ENCODE measurements at places on chromosomes 1 and 21.

DNA sequence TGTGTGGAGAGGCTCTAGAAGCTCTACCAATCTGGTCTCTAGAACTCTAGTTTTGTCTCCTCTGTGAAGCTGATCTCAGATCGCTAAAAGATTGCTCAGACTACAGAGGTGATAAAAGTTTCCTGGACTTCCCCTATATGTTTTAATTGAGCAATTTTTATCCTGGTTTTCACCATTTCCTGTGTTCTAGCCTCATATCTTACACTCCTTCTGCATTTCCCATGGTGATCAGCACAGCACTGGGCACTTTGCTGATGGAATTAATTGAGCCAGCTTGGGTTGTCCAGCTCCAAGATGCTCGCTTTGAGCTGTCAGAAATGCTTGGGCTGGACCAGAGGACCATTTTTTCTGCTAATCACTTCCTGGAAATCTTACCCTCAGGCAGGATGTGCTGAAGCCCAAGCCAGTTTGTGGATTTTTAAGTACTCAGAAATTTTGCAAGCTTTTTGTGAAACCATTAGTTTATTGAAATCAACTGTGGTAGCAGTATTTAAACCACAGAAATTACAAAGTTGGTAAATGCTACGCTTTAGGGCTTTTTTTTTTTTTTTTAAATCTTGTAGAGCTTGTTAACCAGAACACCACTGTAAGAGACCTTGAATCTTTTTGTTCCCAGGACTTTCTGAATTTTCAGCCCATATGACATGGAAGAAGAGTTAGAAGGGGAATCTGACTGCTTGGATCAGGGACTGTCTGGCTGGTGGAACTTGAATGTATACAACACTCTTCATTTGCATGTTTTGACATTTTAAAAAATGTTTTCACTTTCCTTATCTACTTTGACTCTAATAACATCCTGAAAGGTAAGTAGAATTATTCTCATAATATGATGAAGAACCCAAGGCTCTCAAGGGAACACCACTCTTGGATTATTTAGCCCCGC, 28.4 kb downstream of the CD48 start:
- DNase-seq = peak; percentile 41

- no peak for DNase-seq
Observed at GRCh38 chr1:90650401-90650800, 66.7 kb downstream of the BARHL2 start.

GRCh38 chr1:47180603-47181094, 9.2 kb downstream of the PDZK1IP1 start:
- no peak for DNase-seq

GRCh38 chr1:175742790-175743459, 470 bp downstream of the TNR start:
- DNase-seq = no peak

DNA sequence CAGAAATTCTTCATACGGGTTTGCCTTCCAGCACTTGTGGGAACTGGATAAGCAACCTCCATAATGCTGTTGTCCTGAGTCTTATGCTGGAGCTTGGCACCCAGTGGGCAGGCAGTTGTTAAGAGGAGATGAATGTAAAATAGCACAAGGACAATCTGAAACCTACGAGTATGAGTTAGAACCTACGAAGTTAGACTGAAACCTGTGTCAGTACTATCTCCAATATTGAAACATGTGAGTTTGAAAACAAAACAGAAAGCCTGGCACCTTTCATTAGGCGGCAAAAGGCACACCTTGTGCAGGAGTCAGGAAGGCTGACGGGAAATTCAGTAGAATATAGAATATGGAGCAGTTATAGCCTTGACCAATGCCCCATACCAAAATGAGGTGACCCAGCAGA, 489.7 kb upstream of the RGS18 start:
- no peak for DNase-seq

DNA sequence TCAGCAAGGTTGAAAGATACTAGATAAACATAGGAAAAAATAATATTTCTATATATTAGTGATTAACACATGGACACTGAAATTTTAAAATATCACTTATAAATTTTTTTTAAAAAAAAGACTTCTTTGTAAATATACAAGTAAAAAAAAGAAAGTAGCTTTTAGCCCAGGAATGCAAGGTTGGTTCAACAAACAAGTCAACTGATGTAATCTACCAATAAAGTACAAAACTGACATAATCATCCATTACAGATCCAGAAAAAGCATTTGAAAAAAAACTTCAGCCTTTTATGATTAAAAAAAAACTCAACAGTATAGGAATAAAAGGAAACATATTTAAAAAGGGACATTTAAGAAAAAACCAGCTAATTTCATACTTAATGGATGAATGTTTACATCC, 48.4 kb downstream of the TRMT1L start:
- no peak for DNase-seq

GRCh38 chr1:29767088-29767685, 530.9 kb downstream of the PTPRU start:
- DNase-seq = no peak

GRCh38 chr1:187691439-187691838, 862.7 kb downstream of the PLA2G4A start:
- DNase-seq = no peak

- DNase-seq = no peak
Observed at GRCh38 chr1:85397490-85398032, 67.4 kb downstream of the DDAH1 start.

DNA sequence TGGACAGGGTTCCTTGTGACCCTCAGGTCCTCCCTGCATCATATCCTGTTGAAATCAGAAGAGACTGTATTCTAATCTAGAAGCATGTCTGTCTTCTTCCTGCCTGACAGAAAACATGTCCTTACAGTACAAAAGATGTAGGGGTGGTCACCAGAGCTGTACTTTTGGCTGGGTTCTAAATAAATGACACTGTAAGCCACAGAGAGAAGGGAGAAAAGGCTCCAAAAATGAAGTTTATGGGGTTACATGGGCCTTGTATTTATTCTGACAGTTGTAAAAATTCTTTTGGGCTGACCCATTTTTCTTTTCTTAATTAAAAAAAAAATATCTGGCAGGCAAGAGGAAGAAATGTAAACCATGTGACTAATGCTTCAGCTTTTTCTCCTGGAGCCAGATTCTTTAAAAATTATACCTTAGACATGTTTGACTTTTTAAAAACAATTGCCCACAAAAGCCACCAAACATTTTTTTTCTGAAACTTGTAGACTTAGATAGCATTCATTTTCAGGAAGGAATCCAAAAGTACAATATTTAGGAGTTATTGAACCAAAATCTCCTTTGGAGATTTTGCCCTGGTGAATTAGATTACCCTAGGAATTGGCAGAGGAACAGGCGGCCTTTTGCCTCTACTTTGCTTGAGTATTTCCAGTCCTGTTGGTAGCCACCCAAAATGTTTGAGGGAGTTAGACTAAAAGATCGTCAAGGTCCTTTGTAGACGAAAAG, 17.1 kb downstream of the RGL1 start:
- DNase-seq = no peak

DNA sequence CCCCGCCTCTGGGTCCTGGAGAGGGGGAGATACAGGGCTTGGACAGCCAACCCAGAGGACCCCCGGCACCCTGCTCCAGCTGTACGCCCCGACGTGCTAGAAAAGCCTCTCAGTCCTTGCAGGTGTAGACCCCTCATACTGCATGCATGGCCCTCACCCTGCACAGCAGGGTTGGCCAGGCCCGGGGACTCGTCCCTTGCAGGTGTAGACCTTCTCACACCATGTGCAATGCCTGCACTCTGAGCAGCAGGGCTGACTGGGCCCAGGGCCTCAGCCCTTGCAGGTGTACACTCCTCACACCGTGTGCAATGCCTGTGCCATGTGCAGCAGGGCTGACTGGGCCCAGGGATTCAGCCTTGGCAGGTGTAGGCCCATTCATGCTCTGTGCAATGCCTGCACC, 26.8 kb downstream of the WNT9A start:
- no peak for DNase-seq

GRCh38 chr1:53316424-53316765, 11.5 kb downstream of the LRP8 start:
- DNase-seq = no peak

- no peak for DNase-seq
Observed at GRCh38 chr1:110596312-110596711, 9.8 kb downstream of the KCNA2 start.

DNA sequence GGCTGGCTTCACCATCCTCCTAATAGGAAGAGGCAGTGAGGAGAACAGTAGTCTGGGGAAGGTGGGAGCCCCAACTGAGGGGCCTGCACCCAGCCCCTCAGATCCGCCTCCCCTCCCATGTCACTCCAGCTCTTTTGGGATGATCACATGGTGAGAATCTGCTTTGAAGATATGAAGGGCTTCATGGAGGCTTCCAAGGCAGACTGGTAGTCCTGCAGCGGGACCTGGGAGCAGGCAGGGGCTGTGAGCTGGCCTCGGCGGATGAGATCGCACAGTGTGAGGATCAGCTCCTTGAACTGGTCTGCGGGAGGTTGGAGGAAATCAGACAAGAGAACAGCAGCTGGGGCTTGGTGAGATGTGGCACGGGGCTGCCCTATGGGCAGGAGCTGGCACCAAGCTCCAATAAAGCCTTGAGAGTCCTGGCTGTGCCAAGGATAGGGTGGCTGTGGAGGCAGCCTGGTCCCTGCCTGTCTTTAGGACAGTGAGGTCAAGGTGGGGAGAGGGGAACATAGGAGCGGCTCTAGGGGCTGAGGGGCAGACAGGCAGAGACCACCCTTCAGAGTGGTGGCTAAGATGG, 12.3 kb upstream of the SRSF4 start:
- DNase-seq = no peak

- DNase-seq = peak; percentile 21
Observed at GRCh38 chr1:28591708-28592320, at the start of gene RAB42. Gene RAB42, plus strand, starts transcription at chr1:28592265. Its CDS starts 247 bp downstream, at chr1:28592512.

DNA sequence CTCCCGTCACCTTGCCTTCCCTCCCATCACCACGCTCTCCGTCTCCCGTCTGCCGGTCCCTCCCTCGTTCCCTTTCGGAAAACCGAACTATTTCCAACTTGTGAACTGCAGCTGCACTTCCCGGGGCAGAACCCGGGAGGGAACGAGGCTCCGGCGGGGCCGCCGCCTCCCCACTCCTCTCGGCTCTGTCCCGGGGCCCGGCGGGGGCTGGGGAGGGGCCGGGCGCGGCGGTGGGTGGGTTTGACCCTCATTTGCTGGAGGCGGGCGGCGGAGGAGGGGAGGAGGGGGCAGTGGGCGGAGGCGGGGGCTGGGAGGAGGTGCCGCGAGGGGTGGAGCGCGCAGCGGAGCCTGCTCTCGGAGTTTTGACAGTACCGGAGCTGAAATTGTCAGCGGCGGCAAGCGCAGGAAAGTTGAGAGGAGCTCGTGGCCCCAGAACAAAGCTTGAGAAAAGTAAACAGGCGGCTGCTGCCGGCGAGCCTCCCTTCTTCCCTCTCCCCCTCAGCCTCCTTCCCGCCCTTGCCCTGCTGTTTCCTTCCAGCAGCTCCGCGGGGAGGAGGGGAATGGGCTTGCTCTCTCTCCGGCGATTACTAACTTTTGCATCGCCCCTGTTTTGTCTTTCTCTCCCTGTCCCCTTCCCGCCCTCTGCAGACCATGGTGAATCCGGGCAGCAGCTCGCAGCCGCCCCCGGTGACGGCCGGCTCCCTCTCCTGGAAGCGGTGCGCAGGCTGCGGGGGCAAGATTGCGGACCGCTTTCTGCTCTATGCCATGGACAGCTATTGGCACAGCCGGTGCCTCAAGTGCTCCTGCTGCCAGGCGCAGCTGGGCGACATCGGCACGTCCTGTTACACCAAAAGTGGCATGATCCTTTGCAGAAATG, 2.9 kb downstream of the LMO4 start:
- DNase-seq = peak; percentile 65

DNA sequence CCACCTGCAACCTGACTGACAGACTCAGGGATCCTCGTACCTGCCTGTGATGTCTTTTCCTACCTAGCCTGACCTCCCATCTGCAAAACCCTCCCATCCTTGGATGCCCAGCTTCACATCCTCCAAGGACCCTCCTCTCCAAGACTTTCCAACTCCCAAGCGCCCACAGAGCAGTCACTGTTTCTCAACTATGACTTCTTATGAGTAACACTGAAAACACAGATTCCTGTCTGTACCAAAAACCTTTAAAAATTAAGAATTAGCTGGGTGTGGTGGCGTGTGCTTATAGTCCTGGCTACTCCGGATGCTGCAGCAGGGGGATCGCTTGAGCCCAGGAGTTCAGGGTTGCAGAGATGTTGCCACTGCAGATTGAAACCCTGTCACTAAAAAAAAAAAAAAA, 181.9 kb downstream of the PSMG1 start:
- no peak for DNase-seq

DNA sequence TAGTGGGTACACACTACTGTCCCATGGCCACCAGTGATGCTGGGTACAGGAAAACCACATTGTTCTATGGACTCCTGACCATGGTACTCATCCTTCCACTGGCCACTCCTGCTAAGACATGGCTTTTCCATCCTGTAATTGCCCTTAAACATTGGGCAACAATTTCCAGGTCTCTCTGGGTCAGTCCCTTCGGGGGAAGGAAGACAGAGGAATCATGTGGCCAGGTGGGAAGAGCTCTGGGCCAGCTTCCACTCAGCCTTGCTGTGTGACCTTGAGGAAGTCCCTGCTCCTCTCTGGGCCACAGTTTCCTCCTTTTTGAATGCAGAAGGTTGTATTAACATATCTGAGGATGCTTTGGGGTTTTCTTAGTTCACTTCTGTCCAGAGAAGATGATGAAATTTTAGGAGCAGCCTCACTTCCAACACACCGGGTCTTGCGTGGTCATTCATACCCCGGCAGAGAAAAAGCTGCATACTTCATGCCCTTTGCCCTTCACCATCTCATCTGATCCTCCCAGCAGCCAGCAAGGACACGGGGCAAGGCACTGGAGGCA, 50.8 kb downstream of the SRRM1 start:
- no peak for DNase-seq

GRCh38 chr1:36529769-36530260, 47.1 kb upstream of the CSF3R start:
- no peak for DNase-seq

DNA sequence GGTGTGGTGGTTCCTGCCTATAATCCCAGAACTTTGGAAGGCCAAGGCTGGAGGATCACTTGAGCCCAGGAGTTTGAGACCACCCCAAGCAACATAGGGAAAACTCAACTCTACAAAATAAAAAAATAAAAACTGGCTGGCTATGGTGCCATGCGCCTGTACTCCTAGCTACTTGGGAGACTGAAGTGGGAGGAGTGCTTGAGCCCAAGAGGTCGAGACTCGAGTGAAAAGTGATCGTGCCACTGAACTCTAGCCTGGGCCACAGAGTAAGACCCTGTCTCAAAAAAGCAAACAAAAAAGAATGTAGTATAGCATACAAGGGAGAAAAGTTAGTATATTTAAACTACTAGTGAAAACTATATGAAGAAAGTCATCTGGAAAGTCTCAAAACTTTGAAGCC, 66.7 kb downstream of the ARID4B start:
- DNase-seq = no peak

DNA sequence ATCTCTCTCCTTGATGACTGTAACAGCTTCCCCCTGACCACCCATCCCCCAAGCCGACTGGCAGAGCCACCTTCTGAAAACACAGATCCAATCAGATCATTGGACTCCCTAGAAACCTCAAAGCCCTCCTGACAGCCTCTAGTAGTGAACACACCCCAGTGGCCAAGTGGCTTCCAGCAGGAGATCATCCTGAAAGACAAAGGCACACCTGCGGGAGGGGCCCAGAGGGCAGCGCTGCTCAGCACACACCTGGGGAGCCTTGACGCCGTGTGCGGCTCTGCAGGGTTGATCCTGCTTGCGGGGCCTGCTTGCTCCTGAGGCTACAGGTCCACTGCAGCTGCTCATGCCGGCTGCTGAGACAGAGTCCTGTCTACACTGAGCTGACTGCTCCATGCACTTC, 41.5 kb downstream of the SLC66A1 start:
- DNase-seq = no peak

GRCh38 chr1:6185151-6185550, 5.0 kb upstream of the CHD5 start:
- DNase-seq = no peak

Data from CD4-positive, alpha-beta T cell treated with Interferon alpha-2 for 1 hour (primary cell).